ENCODE measurements at places on chromosomes 3 and 15.

DNA sequence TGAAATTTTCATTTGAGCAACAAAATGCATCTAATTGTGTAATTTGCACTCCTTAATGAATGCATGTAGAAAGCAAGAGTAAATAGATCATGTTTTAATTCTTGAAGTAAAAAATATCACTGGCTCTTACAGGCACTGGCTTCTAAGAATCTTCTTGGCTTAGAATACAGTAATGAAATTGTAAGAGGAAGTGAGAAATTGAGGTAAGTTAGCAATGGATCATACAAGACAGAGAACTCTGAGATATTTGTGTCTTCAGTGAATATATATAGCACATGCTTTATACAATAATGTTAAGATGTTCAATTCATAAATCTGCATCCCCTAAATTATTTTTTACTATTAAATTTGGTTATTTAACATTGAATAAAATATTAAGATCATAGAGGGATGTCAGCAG lies 465.0 kb downstream of the CNTN3 start:
- no peak for DNase-seq

DNA sequence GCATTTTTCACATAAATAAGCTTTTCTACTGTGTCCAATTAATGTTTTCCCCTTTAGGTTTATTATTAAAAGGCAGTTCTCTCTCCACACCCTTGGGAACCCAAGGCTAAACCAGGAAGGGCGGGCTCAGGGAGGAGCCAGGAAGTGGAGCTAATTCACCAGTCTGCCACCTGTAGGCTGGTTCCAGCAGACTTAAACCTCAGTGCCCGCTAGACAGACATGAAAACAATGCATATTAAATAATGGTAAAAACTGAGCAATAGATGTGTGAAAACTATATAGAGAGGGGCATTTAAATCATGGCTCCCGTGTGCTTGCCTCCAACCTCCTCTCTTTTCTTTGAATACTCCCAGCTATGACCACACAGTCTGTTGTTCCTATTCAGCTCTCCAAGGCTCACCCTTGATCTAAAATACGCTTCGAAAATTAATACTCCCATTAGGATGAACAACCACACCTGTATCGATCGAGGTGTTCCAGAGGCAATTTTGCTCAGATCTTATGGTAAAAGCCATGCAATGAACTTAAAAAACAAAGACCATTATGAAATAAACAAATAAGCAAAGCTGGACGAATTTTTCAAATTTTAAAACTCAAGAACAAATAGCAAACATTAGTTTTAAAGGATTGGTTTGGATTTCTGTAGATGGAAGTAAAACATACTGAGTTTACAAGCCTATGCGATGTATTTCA lies 253.3 kb downstream of the TJP1 start:
- DNase-seq, result no peak

GRCh38 chr3:141333836-141334626 lies 34.3 kb upstream of the ZBTB38 start:
- peak; percentile 78 for DNase-seq

- DNase-seq, result no peak
Observed at GRCh38 chr15:39139431-39140059, 441.3 kb upstream of the THBS1 start.

- DNase-seq, result no peak
Observed at GRCh38 chr3:45555666-45556065, 38.9 kb upstream of the LIMD1 start.

GRCh38 chr15:88842156-88842555 lies 38.9 kb downstream of the ACAN start:
- no peak for DNase-seq

- DNase-seq, result no peak
Observed at GRCh38 chr3:40130721-40131120, 178.8 kb upstream of the EIF1B start.

DNA sequence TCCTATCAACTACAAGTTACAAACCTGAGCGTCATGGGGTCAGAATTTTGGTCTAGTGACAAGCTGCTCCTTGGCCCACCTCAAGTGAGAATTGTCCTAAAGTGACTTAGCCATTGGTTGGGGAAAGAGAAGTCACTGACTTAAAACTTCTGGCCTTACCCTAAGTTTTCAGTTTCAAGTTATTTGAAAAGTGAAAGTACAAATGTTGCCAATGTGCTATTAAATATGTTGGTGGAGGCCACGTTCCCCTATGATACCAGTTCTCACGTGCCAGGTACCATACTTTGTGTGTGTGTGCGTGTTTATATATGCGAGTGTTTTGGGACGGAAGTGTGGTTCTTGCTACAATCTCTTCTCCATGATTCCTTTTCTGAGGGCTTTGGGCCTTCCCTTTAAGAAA lies 22.6 kb upstream of the RASGRP1 start:
- DNase-seq, result no peak

GRCh38 chr3:74845081-74845480 lies 230.6 kb upstream of the CNTN3 start:
- DNase-seq, result no peak

DNA sequence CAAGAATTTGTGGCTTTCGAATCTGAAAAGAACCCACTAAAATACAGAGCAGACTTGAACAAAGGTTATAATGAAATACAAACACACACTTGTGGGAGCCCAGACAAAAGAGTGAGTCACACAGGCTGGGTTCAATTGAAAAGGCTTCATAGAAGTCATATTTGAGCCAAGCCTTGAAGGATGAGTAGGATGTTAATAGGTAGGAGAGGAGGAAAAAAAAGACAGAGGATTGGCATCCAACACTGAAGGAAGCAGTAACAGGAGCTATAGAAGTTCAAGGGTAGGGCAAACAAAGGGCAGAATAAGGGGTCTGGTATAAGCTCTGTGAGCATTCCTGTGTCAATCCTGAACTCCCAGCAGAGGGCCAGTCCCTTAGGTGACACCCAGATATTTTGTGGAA lies 325.4 kb downstream of the FOXP1 start:
- DNase-seq, result peak; percentile 78

DNA sequence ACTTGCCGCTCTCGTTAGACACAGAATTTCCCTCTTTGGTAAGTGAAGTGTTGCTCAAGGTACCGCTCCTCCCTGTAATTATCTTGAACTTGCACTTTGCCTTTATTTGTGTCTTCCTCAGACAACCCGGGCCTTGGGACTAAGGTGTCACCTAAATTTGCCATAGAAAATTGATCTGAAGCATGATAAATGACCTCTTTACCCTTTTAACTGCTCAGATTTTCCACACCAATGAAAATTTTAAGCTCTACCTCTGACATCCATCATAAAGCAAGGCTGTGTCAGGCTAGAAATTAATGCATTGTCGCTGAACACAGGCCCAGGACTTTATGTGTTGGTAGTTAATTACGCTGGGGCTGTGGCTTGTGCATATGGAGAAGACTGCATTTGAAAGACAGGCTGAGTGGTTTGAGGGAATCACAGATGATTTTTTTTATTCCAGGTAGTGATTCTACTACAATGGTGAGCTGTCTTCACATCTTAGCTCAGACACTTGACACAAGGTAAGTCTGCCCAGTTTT lies 199.6 kb upstream of the CHRM5 start:
- DNase-seq, result no peak

DNA sequence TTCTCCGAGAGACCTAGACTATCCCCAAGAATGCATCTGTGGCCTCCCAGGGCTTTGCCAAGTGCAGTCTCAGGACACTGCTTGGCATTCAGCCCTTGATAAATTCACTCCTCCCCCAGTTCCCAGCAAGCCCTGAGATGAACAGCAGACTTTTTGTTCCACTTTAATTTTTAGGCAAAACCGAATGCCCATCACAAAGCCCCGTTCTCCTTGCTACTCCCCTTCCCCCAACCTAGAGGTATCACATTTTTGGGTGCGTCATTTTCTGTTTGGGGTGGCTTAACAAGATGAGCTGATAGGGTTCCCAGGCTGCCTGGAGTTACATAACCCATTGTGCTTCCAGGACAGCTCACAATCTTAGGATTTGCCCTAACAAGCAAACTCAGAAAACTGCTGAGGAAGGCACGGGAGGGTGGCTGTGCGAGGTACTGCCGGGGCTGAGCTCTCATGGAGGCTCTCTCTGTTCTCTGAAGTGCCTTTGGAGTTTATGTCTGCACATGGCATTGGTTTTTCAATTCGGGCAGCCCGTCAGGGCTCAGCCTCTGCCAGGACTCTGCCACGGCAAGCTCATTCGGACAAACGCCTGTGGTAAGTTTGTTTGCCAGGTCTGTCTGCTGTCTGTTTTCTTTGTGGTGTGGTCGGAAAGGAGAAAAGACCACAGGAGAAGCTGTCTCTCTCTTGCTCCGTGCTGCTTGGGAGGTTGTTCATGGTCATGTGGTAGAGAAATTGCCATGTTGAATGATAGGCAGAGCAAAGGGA lies at the start of gene TRAK1:
Gene TRAK1 (plus strand): TSS at position 385 of the 759 bp plus-strand sequence. CDS start 113 bp downstream, at position 498.
- DNase-seq, result no peak

All from IMR-90 (cell line).